ENCODE measurements at places on chromosomes 5 and 9.

GRCh38 chr5:113043491-113043931 lies 66.9 kb downstream of the DCP2 start:
- H3K4me1 ChIP-seq: no peaks in the 10 kb centered on the region
- no peak overlapping the region for H3K27ac ChIP-seq
- no peaks in the 10 kb centered on the region for H3K36me3 ChIP-seq
- no peak overlapping the region for H3K4me3 ChIP-seq

DNA sequence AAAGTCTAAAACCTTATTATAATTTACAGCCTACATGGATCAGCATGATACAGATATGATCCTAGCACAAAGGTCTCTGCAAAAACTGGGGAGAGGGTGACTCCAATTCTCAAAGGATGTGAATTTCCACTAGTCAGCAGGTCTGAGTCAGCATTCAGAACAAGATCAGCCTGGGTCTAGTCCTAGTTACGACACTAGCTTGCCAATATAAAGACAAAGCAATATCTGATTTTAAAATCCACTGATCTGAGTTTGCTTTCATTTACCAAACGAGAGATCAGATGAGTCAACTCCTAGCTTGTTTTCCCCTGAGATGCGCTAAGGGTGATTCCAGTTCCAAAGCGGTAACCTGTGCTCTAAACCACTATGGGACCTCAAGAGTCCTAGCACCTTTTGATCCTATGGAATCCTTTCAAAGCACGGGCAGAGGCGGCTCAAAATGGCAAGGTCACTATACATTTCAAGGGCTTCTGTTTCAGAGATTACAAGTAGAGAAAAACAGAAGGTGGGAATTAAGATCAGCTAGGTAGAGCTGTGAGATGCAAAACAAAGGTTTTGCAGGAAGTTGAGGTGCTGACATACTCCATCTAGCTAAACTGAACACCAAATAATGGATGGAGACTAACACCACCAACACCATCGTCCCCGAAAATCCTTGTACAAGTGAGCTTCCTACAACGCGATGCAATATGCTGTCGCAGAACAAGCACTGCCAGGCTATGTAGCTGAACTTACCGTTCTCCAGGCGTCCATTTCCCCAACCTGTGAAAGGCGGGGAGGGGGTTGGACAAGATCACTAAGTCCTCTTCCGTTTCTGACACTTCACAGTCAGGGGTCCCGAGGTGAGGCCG lies 906 bp downstream of the SLC25A51 start:
- H3K27ac ChIP-seq: peak overlapping the region; percentile 94
- DNase-seq: no peak
- peak overlapping the region; percentile 88 for H3K4me3 ChIP-seq
- H3K4me1 ChIP-seq: peaks cover 29% of the 10 kb centered on the region
- peaks cover 30% of the 10 kb centered on the region for H3K36me3 ChIP-seq
- H3K27me3 ChIP-seq: no peaks in the 10 kb centered on the region

GRCh38 chr5:116013936-116014335 lies 18.3 kb upstream of the ARL14EPL start:
- H3K27me3 ChIP-seq: peaks cover 23% of the 10 kb centered on the region
- H3K4me1 ChIP-seq: no peaks in the 10 kb centered on the region
- no peak overlapping the region for H3K27ac ChIP-seq
- DNase-seq: no peak
- H3K36me3 ChIP-seq: no peaks in the 10 kb centered on the region

DNA sequence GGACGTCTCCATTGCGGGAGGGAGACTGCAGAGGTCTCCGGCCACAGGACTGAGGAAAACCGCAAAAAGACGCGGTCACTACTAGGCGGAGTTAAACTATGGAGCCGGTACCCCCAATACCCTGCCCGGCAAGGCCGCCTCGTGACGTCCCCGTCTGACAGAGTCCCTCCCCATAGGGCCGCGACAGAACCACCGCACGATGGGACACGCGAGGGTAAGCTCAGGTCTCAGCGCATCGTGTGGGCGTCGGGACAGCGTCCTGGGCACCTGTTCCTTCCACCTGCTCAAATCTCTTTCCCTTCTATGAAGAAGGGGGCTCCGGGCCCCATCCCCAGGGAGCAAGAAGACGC lies 35.2 kb upstream of the GLDC start:
- DNase-seq: no peak
- H3K4me1 ChIP-seq: peaks cover 20% of the 10 kb centered on the region
- peaks cover 31% of the 10 kb centered on the region for H3K36me3 ChIP-seq
- H3K4me3 ChIP-seq: peak overlapping the region; percentile 92
- H3K27me3 ChIP-seq: no peaks in the 10 kb centered on the region
- H3K27ac ChIP-seq: peak overlapping the region; percentile 100

Measured in activated T-cell treated with anti-CD3 and anti-CD28 coated beads, Interleukin-2, amount 50 U/mL, for 24 hours (primary cell).